Heart left ventricle (tissue), 16 donors: ENCODE measurements at places on chromosomes 7 and 10. TPM values are rescaled to one million over a fixed set of nuclear protein-coding genes. Genes with fewer than 3 reads are reported as not detected.

- DNase-seq, result no peak
These were observed 115.3 kb downstream of the JAZF1 start for GRCh38 chr7:28065308-28065707.

- DNase-seq, result no peak
These were observed 504.1 kb upstream of the ANKRD30A start for GRCh38 chr10:36621346-36621745.

GRCh38 chr10:99917963-99918825, 91.6 kb downstream of the DNMBP start:
- peak; percentile 28 for DNase-seq

The GHRHR gene
- total RNA-seq, result not detected

The CYP2C8 gene
- not detected for total RNA-seq

The GJD4 gene
- not detected for total RNA-seq
